ENCODE measurements at places on chromosomes 4 and X. TPM values are rescaled to one million over a fixed set of nuclear protein-coding genes. Genes with fewer than 3 reads are reported as not detected.
A peak's percentile ranks its signal among the peaks of the same experiment; 100 is the strongest.

Gene ARSJ
- 0.46 TPM for total RNA-seq

Gene RP2
- total RNA-seq, result 9.3 TPM

Gene APEX2
- total RNA-seq, result 18.5 TPM

Gene NDNF
- 0.67 TPM for total RNA-seq

Gene SORBS2
- 92.6 TPM for total RNA-seq

Gene HSFX1
- total RNA-seq, result 3.4 TPM

Gene ZNF711
- total RNA-seq, result 36.0 TPM

Gene FAM53A
- total RNA-seq, result 2.4 TPM

Gene ASB5
- total RNA-seq, result 0.84 TPM

Gene CORIN
- 1.5 TPM for total RNA-seq

Gene RENBP
- 2.5 TPM for total RNA-seq

DNA sequence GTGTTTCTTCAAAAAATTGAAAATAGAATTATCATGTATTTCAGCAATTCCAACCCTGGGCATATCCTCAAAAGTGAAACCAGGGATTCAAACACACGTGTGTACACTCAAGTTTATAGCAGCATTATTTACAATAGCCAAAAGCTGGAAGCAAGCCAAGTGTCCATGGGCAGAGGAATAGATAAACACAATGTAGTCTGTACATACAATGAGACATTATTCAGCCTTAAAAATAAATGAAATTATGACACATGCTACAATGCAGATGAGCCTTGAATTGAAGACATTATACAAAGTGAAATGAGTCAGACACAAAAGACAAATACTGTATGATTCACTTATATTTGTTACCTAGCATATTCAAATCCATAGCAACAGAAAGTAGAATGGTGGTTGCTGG lies 853.4 kb downstream of the STIM2 start:
- DNase-seq, result no peak

GRCh38 chr4:133493776-133494175 lies 344.7 kb downstream of the PCDH10 start:
- DNase-seq, result no peak

DNA sequence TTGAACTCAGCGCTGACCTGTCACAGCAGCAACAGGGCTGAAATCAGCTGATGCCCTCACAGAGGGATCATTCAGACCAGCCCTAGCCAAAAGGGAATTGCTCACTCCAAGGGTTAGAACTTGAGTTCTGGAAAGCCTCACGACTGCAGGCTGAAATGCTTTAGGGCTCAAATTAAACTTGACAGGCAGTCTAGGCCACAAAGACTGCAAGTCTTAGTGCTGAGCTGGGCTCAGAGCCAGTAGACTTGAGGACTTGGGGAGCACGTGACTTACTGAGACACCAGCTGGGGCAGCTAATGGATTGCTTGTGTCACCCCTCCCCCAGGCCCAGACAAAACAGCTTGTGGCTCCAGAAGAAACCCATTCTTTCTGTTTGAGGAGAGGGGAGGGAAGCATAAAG lies 119.0 kb upstream of the SLC6A14 start:
- no peak for DNase-seq

DNA sequence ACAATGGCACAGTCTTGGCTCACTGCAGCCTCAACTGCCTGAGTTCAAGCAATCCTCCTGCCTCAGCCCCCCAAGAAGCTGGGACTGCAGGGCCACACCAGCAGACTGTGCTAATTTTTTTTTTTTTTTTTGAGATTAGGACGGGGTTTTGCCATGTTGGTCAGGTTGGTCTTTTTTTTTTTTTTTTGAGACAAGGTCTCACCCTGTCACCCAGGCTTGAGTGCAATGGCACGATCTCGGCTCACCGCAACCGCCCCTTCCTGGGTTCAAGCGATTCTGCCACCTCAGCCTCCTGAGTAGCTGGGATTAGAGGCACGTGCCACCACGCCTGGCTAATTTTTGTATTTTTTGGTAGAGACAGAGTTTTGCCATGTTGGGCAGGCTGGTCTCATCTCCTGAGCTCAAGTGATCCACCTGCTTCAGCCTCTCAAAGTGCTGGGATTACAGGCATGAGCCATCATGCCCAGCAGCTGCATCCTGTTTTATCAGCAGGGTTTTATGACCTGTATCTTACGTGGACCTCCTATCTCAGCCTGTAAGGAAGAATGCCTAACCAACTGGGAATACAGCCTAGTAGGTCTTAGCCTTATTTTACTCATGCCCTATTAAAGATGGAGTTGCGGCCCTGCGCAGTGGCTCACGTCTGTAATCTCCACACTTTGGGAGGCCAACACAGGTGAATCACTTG lies 13.2 kb upstream of the MRPL1 start:
- no peak for DNase-seq

DNA sequence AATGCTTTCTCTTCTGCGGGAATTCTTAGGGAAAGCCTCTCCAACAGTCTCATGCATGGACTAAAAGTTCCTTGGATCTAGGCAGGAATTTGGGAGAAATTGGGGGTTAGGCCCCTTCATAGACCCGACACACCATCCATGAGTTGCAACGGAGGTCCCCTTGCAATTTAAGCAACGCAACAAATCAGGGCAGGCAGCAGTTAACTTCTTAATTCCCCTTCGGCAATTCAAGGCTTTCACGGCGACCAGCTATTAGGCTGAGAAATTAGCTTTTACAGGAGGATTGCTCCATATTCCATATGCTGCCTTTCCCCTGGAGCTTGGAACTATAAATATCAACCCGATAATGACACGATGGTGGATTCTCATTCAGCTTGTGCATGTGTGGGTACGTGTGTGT lies 241.0 kb downstream of the SHOX start:
- DNase-seq, result no peak

GRCh38 chrX:122135070-122135469 lies 1049.0 kb upstream of the GRIA3 start:
- no peak for DNase-seq

GRCh38 chrX:107659768-107660167 lies 31.5 kb downstream of the PRPS1 start:
- DNase-seq, result no peak

DNA sequence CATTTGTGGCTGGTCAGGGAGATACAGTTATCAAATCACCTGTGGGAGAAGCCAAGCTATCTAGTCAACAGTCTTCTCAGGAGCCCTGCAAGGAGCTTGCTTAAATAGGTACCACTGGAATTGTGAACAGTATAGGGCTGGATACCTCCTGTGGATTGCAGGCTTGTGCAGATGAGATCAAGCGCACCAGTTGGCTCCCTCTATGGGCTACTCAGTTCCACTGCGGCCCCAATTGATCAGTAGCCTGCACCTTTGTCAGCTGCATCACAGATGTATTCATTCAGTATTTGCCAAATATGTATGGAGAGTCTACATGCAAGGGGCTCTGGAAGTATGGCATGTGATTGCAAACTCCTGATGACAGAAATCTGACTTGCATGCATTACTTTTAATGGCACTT lies 28.6 kb downstream of the TEX13A start:
- no peak for DNase-seq

- DNase-seq, result no peak
These were observed 140.4 kb downstream of the C4orf33 start for GRCh38 chr4:129236351-129236750.

- no peak for DNase-seq
These were observed 141.1 kb downstream of the MSL3 start for GRCh38 chrX:11899091-11899490.

- DNase-seq, result no peak
These were observed 4.9 kb downstream of the OPHN1 start for GRCh38 chrX:68428431-68428830.

GRCh38 chr4:78691971-78692821 lies 84.0 kb upstream of the BMP2K start:
- DNase-seq, result no peak

GRCh38 chr4:154503598-154503997 lies 12.0 kb upstream of the DCHS2 start:
- no peak for DNase-seq

DNA sequence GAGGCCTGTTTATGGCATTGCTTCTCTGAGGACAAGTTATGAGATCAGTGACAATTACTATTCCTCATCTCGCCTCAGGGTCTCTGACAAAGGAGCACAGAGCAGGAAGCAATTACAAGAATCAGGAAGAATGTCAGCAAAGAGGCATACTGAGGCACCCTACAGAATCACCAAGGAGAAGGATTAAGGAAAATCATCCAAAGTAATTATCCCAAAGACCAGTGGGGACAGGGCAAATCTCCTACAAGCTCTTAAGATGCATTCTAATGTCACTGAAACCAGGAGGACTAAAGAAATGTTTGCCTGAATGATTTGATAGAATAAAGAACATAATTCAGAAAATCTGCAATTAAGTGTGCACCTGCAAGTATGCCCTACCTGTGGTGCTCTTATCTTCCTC lies 206.2 kb downstream of the RCHY1 start:
- no peak for DNase-seq

- no peak for DNase-seq
These were observed 23.1 kb upstream of the NAP1L5 start for GRCh38 chr4:88720451-88721428.

GRCh38 chrX:150959557-150959956 lies 23.6 kb upstream of the HMGB3 start:
- no peak for DNase-seq

- DNase-seq, result no peak
These were observed 98.7 kb upstream of the KLHL13 start for GRCh38 chrX:118215346-118215745.

DNA sequence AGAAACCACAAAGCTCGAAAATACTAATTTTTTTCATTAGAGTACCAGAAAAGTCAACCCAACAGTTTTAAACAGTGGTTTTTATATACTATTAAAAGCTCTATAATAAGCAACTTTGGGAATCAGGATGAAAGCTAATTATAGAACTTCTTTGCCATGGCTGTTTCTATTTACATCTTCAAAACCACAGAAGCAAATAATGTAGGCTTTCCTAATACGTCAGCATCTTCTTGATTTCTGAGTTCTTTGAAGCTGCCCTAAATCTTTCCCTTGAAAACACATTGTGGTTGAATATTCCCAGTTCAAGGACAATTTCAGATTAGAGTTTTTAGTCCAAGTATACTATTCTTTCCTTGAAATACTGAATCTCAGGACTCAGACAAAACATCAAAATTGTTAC lies 460.2 kb upstream of the FAT1 start:
- DNase-seq, result no peak

GRCh38 chr4:69910016-69910782 lies 20.7 kb upstream of the CSN1S1 start:
- no peak for DNase-seq

DNA sequence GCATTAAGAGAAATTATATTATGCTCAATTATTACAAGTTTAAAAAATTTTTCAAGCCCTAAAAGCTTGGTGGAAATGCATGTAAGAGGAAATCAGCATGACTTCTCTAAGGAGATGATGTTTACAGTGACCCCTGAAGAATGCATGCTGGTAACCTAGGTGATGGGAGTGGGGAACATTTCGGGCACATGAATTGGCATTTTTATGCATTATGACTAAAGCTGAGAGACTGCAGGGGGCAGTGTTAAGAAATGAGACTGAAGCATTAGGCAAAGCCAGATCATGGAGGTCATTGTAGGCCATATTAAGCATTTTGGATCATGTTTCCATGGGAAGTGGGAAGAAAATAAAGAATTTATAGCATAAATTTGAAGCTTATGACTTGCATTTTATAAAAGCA lies 421.3 kb downstream of the FAT4 start:
- no peak for DNase-seq

- DNase-seq, result no peak
These were observed 1.4 kb downstream of the ELOVL6 start for GRCh38 chr4:110196871-110197528.

DNA sequence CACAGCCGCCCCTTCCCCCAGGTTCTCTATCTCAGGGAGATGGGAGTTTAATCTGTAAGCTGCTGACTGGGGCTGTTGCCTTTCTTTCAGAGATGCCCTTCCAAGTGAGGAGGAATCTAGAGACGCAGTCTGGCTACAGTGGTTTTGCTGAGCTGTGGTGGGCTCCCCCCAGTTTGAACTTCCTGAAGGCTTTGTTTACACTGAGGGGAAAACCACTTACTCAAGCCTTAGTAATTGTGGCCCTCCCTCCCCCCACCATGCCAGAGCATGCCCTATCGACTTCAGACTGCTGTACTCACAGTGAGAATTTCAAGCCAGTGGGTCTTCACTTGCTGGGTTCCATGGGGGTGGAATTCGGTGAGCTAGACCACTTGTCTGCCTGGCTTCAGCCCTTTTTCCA lies 131.3 kb downstream of the FAAH2 start:
- DNase-seq, result no peak

DNA sequence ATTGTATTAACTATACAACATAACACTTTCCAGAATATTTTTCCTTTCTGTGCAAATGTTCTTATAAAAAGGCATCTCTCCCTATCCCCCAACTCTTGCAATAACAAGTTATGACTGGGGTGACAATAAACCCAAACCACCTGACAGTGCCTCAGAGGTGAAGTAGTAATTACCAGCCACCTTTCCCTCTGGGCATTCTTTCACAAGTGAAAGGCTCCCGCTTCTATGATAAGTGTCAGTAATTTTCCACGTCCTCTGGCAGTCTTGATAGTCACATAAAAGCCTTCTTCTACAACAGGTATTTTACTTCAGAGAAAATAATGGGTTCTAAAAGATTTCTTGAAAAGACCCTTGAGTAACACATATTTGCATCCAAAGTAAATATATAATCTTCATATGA lies 82.7 kb downstream of the MANBA start:
- DNase-seq, result no peak

- DNase-seq, result peak; percentile 48
These were observed 58.2 kb upstream of the DYNLT3 start for GRCh38 chrX:37905436-37906147.
